Dermis microvascular lymphatic vessel endothelial cell (primary cell): ENCODE measurements at places on chromosomes 4 and X. TPM values are rescaled to one million over a fixed set of nuclear protein-coding genes. Genes with fewer than 3 reads are reported as not detected.

Gene ADAD1
- not detected in 2 replicates for total RNA-seq

Gene ASMT
- total RNA-seq = not detected in 2 replicates

Gene TMEM47
- 5.4 and 9.1 TPM in 2 replicates for total RNA-seq

Gene KIAA1210
- not detected in 2 replicates for total RNA-seq

Gene USP17L15
- not detected in 2 replicates for total RNA-seq

Gene PHEX
- total RNA-seq = 0.63 and 0.64 TPM in 2 replicates

Gene SULT1B1
- 2.0 and 5.9 TPM in 2 replicates for total RNA-seq

Gene PLAC8
- 0.25 and 0.39 TPM in 2 replicates for total RNA-seq

Gene LUZP4
- total RNA-seq = not detected in 2 replicates
